ENCODE measurements at places on chromosomes 1 and 21.

DNA sequence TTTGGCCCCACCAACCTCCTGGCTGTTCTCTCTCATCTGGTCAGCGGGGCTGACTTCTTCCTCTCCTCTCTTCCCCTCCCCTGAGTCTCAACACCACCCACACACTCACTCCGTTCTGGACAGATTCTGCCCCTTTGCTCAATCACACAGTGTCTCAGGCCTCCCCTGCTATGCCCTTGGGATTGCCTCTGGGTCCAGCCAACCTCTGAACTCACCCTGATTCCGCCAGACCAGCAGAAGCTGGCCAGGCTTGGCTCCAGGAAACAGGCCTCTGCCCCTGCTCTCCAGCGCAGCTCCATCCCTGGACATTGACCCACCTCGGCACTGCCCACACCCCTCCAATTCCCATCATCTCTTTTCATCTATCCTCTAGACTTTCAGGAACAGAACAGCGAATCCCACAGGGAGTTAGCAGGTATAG lies 22.1 kb downstream of the AHDC1 start:
- DNase-seq = no peak

DNA sequence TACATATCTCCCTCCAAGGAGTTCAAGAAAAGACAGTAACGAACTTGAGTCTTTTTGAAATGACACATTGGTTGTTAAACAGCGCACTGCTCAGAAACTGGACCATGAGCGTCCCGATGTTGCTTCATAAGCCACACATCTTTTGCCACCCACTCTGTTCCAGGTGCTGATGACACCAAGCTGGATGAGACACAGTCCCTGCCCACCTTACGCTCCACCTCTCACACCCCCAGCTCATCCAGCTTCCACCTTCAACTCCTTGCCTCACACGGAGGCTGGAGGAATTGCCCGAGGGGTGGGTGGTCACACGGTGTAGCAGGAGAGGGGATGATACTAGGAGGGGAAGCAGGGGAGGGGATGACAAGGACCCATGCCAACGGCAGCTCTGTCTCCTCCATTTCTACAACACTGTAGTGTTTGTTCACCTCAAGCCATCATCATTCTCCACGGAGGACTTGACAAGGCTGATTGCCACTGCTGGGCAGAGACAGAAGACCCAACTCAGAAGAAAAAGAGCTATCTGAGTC lies 148.5 kb upstream of the TNR start:
- no peak for DNase-seq

DNA sequence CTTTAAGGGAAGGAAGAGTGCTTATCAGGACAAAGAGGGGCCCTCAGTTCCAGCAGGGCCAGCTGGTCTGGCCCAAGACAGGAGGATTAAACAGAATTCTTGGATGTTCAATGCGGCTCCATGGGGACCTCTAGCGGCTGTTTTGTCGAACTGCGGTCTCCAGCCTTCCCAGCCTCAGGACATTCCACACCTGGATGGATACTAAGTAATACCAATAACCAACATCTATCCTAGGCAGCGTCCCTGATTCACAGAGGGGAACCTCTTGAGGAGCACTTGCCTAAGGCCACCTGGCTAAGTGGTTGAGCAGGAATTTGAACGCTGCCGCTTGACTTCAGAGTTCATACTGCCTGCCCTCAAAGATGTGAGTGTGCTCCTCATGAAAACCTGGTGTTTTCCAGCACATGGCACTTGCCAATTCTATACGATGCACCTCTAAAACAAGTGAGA lies 15.5 kb upstream of the CD247 start:
- DNase-seq = peak; percentile 44

GRCh38 chr1:156865258-156865657 lies 4.6 kb downstream of the NTRK1 start:
- DNase-seq = no peak

DNA sequence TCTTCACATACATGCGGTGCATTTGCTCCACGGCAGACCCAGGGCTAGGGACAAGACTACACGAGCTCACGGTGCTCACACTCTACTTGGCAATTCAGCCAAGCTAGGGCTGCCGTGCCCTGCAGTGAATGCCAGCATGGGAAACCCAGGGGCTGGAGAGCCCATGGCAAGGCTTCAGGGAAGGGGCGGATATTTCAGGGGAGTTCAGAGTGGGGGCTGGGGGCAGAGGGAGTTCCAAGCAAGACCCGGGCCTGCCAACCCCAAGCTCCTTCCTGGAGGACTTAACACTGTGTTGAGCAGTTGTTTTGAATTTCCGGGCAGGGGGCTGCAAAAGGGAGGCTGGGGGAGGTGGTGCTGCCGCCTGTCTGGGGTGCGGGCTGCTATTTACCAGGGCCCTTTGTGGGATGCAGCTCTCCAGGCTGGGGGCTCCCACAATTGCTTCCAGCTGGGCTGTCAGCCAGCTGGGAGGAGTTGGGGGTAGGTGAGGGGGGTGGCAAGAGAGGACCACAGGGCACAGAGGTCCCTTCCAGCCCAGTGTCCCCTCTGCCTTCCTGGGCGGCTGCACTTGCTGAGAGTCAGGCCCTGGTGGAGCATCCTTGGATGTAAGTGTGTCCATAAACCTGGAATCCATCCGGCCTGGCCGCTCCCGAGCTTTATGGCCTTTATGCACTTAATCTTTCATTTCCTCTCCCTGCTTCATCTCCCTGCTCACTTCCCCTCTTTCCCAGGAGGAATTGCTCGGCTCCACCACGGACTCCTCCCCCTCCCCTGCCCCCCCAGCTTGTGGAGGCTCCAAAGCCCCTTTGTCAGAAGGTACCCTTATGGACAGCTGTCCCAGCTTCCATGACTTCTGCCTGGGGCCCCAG lies 55.8 kb upstream of the SSBP3 start:
- DNase-seq = no peak

GRCh38 chr1:117630423-117630998 lies 24.7 kb downstream of the TENT5C start:
- DNase-seq = no peak

- no peak for DNase-seq
Measured at GRCh38 chr1:224459966-224460365, 25.4 kb upstream of the WDR26 start.

- no peak for DNase-seq
Measured at GRCh38 chr21:46097336-46098293, at the start of gene COL6A2. Gene COL6A2 (plus strand): TSS chr21:46098112.

DNA sequence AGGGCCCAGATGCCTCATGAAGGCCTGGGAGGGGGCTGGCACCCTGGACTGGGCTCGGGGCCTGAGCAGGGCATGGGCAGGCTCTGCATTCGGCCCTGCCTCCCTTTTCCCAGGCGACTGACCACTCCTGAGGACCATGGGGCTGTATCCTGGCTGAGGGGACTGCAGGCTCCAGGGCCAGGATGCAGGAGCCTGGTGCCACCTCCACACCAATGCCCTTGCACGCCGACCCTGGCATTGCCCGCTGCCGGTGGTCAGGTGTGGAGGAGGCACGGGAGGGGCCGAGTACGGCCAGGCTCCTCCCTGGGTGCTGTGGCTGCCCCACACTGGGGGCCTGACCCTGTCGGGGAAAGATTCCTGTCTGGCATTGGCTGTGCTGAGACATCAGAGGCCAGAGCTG lies 128.9 kb downstream of the SIK1 start:
- DNase-seq = no peak

- no peak for DNase-seq
Measured at GRCh38 chr1:33784876-33785275, 79.0 kb upstream of the HMGB4 start.

DNA sequence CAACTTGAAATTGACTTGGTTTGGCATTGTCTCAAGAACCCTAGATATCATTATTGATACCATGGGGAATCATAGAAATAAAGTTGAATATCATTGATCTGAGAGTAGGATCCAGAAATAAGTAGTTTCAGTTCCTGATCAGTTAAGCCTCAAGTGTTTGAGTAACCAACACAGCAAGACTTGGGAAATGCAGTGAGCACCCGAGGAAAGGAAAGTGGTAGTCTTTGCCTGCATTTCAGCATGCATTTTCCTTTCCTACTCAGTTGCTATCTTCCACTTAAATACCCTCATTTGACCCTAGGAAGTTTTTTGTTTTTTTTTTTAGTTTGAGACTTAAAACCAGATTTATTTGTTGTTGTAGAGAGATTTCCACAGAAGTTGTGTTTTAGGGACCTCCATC lies 18.9 kb downstream of the CLEC20A start:
- no peak for DNase-seq

- DNase-seq = no peak
Measured at GRCh38 chr1:197618061-197618460, 157.2 kb downstream of the DENND1B start.

- no peak for DNase-seq
Measured at GRCh38 chr1:229280037-229280828, 9.3 kb downstream of the RAB4A start.

DNA sequence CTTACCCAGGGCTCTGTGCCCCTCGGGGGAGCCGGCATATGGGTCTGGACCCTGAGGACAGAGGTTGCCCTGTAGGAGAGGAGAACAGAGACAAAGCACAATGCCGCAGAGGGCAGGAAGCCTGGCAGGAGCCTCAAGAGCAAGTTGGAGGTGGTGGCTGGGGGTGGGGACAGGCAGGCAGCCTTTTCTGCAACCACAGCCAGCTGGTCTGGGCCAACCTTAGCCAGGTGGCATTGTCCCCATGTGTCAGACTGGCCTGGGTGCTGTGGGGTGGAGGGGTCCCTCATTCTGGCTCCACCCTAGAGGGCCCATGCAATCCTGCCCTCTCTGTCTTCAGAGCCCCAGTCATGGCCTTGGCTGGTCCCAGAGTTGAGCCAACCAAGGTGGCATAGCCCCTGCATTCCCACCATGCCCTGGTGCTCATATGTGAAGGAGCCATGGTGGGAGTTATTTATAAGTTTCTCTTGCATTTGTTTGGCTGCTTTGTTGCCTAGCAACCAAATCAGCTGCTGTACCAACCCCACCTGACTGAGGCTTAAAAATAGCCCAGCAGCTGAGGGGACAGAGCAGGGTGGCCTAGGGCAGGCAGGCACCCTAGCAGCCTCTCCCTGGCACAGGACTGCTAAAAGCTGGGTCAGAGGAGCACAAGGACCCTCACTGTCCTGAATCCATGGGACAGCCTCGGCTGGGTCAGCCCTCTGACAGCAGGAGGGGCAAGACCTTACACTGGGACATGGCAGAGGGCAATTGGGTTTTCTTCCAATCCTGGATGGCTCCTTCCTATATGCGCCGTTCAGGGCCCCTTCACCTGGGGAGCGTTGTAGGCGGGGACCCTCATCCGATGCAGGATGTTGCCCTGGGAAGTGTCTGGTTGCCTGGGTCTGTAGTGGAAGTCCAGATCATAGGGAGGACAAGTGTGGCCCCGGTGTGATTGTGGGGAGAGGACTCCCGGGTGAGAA lies 19.5 kb downstream of the MAP7D1 start:
- DNase-seq = peak; percentile 20

Data from DMS153 (cell line).